ENCODE measurements at places on chromosomes 1 and 21.

GRCh38 chr1:36842448-36842847 is 191.9 kb downstream of the GRIK3 start:
- no peak for DNase-seq

- no peak for DNase-seq
Measured at GRCh38 chr1:184705271-184705670, 49.4 kb downstream of the EDEM3 start.

- no peak for DNase-seq
Measured at GRCh38 chr1:3670823-3671265, 18.5 kb downstream of the TP73 start.

DNA sequence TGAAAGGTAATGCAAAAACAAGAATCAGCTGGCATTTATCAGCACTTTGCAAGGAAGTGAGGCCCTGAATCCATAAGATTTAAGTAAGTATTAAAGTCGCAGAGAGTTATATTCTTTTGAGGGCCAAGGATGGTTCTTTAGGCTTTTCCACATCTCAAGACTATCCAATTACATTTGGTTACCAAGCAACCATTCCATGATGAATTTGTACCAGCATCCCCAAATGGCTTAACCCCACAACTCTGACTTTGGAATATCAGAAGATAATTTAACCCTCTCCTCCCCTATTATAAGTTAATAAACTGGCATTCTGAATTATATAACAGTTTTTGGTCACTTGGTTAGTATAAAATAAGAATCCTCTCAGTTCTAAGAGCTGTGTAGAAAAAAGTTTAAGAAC is 2.8 kb downstream of the PHTF1 start:
- no peak for DNase-seq

GRCh38 chr1:245835386-245835785 is 671.7 kb downstream of the SMYD3 start:
- no peak for DNase-seq

- DNase-seq = no peak
Measured at GRCh38 chr1:5887971-5888361, 104.3 kb downstream of the NPHP4 start.

DNA sequence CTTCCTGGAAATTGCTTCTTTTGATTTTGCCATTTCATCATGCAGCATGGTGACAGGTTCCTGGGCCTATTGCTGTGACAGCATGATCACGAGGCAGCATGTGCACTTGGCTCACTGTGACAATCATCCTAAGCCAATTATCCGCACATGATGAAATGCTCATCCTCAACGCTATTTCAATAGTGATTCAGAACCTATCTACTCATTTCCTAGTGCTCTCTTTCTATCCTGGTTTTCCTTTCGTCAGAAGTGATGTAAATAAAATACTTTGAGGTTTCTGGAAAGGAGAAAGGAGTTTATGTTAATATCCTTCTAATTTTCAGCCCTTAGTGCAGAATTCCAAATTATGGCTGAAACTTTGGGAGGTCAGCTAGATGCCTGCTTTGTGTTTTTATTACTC is 110.6 kb upstream of the ADAMTS5 start:
- DNase-seq = no peak

- no peak for DNase-seq
Measured at GRCh38 chr21:31520561-31521098, 138.9 kb upstream of the SOD1 start.

- no peak for DNase-seq
Measured at GRCh38 chr21:37350472-37350871, 16.1 kb upstream of the DYRK1A start.

GRCh38 chr1:185059950-185060571 is 14.7 kb downstream of the RNF2 start:
- DNase-seq = no peak

All from urothelium cell line (cell line).